ENCODE measurements at places on chromosomes 11 and 22. TPM values are rescaled to one million over a fixed set of nuclear protein-coding genes. Genes with fewer than 3 reads are reported as not detected.

The KCNK7 gene
- total RNA-seq: 0.33 TPM

The METTL15 gene
- total RNA-seq: 30.3 TPM

DNA sequence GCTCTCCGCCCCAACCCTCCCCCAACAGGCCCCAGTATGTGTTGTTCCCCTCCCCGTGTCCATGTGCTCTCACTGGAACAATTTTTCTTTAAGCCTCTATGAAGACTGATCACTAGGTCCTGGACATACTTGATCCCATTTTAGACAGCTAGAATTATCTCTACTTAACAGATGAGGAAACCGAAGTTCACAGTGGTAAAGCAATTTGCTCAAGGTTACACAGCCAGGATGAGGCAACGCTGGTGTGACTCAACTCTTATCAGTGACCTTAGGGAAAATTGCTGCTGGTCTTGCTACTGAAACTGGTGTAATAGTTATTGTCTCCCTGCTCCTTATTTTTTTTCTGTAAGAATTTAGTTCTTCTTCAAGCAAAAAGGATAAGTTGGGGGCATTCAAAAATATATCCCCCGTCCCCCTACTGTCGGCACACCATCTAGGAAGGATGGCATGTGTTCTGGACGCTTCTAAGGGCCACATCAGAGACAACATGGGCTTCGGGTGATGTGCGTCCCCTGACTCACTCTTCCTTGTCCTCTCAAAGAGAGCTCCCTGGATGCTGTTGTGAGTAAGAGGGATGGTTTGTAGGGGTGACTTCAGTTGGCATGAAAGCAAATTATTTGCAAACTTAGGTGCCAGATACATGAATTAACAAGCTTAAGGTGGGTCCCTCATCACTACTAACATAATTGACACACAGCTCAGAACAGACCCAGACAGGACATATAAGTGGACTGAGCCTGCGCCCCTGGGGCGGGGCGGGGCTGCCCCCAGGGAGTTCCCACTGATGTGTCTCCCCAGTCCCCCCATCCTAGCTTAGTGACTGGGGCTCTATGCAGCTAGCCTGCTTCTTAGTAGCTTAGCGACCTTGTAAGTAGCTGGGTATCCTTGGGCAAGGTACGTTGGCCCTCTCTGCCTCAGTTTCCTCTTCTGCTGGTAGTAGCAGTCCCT, 23.6 kb upstream of the ALX4 start:
- no peak for DNase-seq

The ADAMTS8 gene
- 0.32 TPM for total RNA-seq
